Fibroblast of the aortic adventitia (primary cell): ENCODE measurements at places on chromosomes 1 and 21. TPM values are rescaled to one million over a fixed set of nuclear protein-coding genes. Genes with fewer than 3 reads are reported as not detected.

DNA sequence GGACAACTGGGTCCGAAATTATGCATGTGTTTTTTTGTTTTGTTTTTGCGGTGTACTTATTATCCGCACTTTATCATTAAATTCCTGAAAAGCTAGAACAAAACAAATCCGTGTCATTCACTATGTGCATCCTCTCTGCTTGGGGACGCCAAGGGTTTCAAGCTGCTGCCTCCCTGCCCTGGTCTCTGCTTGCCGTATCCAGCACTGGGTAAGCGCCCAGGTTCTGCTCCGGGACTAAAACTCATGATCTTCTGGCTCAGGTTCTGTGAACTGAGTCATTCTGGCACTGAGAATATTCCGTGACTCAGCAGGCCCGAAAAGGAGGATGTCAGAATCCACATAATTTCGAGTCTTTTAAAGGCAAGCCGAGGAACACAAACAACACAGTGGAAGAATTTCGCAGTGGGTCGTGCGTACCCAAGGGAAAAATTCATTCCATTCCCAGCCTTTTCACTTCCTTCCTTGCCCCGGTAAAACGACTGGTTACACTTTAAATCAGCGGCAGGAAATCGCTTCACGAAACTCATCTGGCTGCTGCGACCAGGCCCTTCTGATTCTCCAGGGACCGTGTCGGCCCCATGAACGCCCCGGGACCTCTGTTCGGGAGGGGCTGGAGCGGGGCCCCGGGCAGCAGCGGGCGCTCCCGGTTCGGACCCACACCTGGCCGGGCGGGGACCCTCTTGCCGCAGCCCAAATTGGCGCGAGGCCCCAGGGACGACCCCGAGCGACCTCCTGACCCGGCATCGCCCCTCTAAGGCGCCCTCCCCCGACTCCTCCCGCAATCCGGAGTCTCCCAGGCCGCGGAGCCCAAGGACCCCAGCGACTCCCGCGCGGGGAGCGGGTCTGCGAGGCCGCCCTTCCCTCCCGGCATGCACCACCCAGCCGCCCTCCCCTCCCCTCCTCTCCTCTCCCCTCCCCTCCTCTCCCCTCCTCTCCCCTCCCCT lies 746 bp upstream of the LAMC1 start:
- peak; percentile 99 for DNase-seq

DNA sequence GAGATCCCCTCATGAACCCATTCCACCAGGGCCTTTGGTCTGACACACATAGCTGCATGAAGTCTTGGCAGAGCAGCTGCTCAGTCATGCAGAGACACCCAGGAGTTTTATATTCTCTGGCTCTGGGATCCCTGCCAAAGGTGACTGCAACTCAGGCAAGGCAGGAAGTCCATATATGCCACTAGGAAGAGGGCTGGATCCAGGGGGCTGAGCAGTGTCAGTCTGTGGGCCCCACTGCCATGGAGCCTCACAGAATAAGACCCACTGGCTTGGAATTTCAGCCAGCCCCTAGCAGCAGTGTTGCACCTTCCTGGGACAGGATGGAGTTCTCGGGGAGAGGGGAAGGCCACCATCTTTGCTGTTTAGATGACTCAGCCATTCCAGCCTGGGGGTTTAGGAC lies 199.7 kb downstream of the TBX15 start:
- peak; percentile 25 for DNase-seq

- no peak for DNase-seq
These were observed 21.0 kb upstream of the CFAP126 start for GRCh38 chr1:161388639-161389038.

DNA sequence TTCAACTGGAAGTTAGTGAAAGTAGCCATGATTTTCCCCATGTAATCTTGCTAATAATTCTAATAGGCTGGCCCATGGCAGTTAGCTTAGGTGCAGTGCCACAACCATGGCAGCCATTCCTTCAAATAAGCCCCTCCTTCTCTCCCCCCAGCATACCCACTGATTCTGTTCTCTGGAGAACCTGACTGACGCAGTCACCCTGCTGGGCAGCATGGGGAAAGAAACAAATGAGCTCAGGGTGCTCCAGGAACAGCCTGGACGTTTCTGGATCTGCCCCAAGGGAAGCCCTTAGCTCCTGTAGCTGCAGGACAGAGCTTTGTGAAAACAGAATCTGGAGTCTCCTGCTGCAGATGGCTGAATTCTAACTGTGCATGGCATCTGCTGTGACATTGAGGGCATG lies 22.5 kb downstream of the SNAP47 start:
- no peak for DNase-seq

DNA sequence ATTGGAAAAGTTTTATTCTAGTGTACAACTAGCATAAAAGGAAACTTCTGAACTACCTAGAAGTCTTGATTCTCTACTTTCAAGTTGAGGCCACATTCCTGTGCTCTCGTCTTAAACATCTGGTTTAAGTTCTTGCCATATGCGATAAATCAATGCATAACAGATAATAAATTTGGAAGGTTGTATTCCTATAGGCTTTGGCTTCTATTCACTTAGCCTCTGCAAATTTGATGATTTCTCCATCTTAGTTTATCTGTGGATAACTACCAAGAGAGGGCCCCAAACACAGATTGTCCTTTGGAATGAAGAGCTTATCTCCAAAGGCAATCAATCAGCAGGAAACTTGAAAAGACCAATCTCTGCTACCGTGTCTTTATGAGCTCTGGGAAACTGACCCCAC lies 11.7 kb upstream of the RNF2 start:
- no peak for DNase-seq

DNA sequence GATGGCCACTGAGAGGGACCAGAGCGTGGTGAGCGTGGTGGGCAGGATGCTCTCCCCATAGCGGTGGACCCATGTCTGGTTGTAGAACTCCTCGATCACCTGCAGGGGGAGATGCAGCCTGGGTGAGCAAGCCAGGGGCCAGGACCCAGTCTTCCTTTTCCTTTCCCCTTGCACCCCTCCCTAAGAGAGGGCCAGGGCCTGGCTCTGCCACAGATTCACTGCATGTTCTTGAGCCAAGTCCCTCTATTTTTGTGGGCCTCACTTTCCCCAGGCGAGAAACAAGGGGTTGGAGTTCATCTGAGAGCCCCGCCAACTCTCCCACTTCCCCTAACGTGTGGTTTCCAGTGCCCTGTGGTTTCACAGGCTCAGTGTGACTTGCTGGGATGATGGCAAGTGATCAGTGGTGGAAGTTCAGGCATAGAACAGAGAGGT lies 27.5 kb downstream of the SLC2A1 start:
- peak; percentile 42 for DNase-seq

DNA sequence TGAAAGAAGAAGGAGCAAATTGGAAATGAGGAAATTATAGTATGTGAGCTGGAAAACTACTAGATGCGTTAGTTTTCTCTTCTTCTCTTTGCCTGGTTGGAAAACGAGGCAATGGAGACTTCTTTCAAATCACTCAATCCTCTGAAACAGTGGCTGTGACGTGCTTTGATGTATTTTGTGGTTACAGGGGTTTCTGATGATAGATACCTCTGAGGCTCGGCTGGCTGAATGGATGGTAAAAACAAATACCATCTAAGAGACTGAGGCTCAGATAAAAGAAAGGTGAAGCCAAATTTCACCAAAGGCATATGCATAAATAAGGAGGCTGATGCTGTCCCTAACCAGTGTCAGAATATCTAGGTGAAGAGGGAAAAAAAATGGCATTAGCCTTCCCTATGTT lies 15.1 kb downstream of the MAB21L3 start:
- DNase-seq: no peak

DNA sequence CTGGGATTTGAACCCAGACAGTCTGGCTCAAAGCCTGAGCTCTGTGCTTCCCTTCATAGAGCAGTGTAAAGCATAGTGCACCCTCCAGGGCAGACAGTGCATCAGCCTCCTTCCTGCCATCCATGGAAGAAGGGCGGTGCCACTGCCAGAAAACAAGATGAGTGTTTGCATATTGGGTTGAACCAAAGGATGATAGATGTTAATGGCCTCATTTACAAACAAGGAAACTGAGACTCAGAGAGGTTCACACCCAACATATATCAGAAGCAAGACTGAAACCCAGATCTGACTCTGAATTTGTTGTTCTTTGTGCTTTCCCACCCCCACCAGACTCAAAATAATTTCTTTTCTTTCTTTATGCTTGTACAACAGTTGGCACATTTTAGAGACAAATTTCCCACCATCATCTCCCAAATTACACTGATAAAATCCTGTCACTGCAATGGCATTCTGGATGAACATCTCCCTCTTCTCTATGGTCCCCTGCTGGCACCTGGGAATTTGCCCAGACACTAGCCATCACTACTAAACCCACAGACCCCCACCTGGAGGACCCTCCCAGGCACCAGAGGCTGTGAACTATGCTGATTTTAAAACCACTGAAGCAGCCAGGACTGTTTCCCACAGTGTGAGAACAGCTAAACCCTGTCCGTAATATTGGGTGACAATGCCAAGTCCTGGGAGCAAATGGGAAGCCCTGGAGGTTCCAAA lies 45.4 kb upstream of the MPZL1 start:
- no peak for DNase-seq

GRCh38 chr1:166170726-166171125 lies 3.9 kb upstream of the FAM78B start:
- DNase-seq: no peak

GRCh38 chr1:160046494-160047110 lies 14.8 kb upstream of the PIGM start:
- DNase-seq: peak; percentile 58

- DNase-seq: peak; percentile 70
These were observed 57.6 kb downstream of the SPSB1 start for GRCh38 chr1:9350013-9350908.

- no peak for DNase-seq
These were observed 354.6 kb upstream of the ADGRL2 start for GRCh38 chr1:81446000-81446669.

GRCh38 chr1:153404768-153405167 lies 11.6 kb upstream of the S100A7A start:
- DNase-seq: no peak

DNA sequence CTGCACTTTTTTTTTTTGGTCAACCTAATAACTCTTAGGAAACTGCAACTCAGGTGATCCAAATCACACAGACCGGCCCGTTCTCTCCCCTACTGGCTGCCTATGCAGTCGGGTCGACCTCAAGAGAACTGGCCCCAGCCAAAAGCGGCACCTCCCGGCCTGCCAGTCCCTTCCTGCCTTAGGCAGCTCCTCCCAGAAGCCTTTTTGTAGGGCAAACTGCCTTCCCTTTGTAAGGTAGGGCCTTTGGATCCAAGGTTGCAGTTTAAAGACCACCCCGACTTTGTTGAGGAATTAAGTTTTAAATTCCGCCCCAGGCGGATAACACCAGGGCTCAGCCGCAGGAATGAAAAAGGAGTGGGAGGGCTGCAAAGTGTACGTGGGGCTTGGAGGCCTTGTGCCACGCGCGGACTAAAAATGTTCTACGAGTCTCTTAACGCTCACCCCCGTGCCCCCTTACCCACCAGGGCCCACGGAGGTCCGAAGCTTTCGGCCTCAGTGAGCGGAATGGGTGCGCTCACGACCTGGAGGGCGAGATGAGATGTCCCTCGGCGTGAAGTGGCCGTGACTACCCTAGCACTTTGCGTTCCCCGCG lies 642 bp upstream of the ST3GAL3 start:
- peak; percentile 26 for DNase-seq

- no peak for DNase-seq
These were observed 27.4 kb upstream of the FOXD3 start for GRCh38 chr1:63294803-63295594.

DNA sequence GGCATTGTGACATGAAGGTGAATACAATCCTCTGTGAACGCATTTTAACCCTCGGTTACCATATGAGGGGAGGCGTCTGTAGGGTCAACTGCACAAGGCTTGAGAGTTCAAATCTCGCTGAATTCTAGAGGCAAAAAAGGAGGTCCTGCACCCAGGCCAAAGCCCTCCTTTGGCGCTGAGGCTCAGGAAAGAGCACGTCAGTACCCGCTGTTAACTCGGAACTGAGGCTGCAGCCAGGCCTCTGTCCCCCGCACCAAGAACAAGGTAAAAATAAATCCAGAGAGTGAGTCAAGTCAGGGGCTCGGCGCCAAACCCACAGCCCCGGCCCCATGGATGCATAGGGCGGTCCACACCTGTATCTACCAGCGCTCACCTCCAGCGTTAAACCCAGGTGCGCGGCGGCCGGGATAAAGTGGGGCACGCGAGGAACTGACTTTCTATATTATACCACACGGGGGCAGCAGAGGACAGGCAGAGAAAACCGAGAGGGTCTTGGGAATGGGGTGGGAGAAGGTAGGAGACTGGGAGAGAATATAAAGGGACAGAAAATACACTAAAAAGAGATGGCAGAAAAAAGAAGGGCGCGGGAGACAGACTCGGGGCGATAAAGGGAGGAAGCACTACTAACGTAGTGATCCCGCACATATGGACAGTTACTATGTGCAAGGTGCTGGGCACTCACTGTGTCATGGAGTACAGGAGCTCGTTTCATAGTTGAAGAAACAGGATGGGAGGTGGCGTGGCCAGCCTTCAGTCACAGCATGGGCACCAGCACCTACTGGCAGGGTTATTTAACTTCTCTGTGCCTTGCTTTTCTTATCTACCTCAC lies 54.9 kb downstream of the DMRTA2 start:
- DNase-seq: peak; percentile 18

- no peak for DNase-seq
These were observed 618 bp downstream of the JAM2 start for GRCh38 chr21:25639551-25640201.

DNA sequence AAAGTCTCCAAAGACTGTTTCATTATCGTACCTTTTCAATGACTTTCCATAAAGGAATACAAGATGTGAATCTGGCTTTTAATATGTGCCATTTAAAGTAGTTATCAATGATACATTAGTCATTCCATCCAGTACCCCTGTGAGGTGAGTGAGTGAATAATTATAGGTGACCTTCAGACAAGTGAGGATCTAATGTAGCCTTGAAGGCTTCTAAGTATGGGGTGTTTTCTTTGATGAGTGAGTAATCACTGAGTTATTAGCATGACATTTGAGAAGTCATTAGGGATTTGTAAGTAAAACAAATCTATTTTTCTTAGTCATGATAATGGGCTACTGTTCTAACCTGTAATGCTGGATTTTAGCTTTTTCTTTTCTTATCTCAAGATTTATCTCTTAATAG lies 831.4 kb downstream of the ADGRL2 start:
- DNase-seq: no peak

- DNase-seq: peak; percentile 73
These were observed 5.2 kb downstream of the TRNP1 start for GRCh38 chr1:26998429-26999300.

GRCh38 chr1:28437924-28438699 lies 67.7 kb upstream of the RCC1 start:
- peak; percentile 97 for DNase-seq

DNA sequence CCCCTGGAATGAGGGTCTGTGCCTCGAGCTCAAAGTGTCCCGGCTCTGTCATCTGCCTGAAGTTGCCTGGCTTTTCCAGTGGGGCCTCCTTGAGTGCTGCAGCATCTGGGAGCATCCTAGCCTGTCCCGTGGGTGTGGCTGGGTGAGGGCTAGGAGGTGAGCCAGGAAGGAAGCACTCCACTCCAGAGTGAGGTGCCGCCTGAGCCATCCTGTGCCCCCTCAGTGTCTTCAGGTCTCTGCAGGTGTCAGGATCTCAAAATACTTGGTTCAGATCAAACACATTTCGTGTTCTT lies 11.5 kb downstream of the IBA57 start:
- DNase-seq: no peak

GRCh38 chr1:39608921-39609320 lies 30.5 kb downstream of the HEYL start:
- no peak for DNase-seq

The C1orf226 gene
- total RNA-seq: 0.09 TPM in 1 of 2 replicates, not detected in the other

The COL18A1 gene
- total RNA-seq: 56.5 and 57.9 TPM in 2 replicates

The KAZN gene
- total RNA-seq: 3.9 and 23.6 TPM in 2 replicates

The FAM163A gene
- total RNA-seq: not detected in 2 replicates

The CTTNBP2NL gene
- 24.4 and 27.0 TPM in 2 replicates for total RNA-seq

The FCRLB gene
- 3.0 and 4.7 TPM in 2 replicates for total RNA-seq

The S100A5 gene
- 0.99 TPM in 1 of 2 replicates, not detected in the other for total RNA-seq

The GUCA2A gene
- total RNA-seq: not detected in 2 replicates

The PTGFR gene
- total RNA-seq: 34.3 and 77.5 TPM in 2 replicates
